ENCODE measurements at places on chromosomes 12 and 14.

DNA sequence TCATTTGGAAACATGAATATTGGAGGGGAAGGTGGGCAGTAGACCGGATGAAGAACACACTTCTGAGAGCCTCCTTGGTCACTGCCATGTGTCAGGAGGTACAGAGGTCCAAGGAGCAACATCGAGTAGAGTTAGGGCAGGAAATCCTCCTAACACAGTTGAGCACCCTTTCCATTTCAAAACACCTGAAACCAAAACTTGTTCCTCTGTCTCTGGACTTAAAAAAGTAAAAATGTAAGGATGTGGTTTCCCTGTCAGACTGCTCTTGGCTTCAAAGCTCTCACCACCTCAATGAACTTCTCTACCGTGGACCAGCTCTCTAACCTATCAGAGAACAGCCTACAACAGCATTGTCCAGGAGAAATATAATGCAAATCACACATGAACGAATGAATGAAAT is 573.9 kb downstream of the NOVA1 start:
- DNase-seq: no peak

- DNase-seq: no peak
These were observed 1.8 kb upstream of the TUBA1B start for GRCh38 chr12:49133014-49133413.

DNA sequence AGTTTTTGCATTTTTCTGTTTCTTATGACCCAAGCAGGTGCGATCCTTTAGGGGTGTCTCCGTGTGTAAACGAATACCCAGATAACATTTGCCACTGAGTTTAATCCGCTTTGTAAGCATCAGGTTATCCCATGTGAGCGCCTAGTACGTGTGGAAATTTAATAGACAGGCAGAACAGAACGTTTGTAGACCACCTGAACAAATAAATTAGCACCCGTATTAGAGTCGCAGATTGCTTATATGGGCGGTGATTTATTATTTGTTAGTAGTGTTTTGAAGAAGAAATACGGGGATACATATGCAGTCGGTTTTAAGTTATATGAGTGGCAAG is 325 bp downstream of the C12orf60 start:
- no peak for DNase-seq

DNA sequence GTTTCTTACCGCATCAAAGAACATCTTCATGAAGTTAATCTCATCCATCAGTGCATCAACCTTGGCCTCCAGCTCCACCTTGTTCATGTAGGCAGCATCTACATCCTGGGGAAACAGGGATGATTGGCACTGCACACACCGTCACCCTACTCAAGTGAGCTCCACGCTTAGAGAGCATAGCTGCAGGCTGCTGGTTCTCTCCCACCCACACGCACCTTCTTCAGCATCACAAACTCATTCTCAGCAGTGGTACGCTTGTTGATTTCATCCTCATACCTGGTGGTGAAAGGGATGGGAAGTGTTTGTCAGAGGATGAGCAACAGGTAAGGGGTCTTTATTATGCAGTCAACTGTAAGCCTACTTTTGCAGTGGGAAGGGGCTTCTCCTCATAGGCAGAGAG is 2.3 kb downstream of the KRT5 start:
- no peak for DNase-seq

DNA sequence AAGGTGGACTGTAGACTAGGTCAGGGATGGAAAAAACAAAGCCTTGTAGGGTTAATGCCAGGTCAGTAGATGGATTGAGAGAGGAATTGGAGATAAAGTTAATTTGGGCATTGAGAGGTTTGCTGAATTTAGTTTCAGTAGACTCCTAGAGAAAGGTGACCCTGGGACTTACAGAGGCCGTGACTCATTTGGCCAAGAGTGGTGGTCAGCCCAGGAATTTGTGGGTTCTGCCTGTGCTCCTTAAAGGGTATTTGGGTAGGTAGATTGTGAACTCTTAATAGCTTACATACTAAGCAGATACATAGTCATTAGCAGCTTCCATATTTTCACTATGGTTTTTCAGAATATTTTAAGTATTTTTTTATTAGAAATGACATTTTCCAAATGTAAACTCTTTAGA is 21.8 kb downstream of the PLEKHA5 start:
- no peak for DNase-seq

DNA sequence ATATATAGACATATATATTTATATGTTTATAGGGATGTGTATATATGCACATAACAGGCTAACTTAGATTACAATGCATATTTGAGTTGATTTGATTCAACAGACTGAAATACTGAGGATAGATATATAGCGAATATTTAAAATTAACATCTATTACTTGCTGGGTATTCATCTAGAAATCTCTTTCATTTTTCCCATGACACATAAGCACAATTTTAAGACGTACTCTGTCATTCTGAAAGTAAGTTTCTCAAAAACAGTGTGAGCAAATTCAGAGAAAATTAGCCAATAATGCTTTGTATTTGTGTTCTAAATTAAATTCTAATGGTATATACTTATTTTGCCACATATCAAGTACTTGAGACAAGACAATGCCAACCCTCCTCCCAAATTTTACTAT is 907.5 kb upstream of the MDGA2 start:
- DNase-seq: no peak

- DNase-seq: no peak
These were observed 475.4 kb downstream of the NPAS3 start for GRCh38 chr14:33414041-33414440.

- DNase-seq: no peak
These were observed 37.7 kb downstream of the RASAL1 start for GRCh38 chr12:113097716-113098440.

- DNase-seq: no peak
These were observed 97.6 kb downstream of the EFCAB11 start for GRCh38 chr14:89856871-89857345.

- DNase-seq: no peak
These were observed 58.8 kb downstream of the TMEM30B start for GRCh38 chr14:61222388-61222787.

- no peak for DNase-seq
These were observed 1.2 kb upstream of the TNFAIP2 start for GRCh38 chr14:103121846-103122584.

DNA sequence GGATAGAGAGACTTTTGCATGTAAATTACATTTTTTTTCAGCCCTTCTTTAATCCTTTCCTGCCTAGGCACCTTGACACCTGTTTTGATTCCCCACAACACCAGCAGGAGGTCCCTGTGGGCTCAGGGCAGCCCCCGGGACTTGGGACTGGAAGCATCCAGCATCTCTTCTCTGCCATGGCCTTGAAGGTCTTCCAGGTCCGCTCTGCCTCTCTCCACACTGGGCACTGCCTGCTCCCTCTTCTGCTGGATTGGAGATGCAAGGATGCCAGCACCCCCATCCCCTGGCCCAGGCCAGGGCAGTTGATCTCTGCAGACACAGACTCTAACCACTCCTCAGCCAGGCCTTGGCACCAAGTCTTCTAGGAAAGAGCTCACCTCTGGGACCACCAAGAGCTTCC is 134.5 kb upstream of the C14orf180 start:
- DNase-seq: no peak

DNA sequence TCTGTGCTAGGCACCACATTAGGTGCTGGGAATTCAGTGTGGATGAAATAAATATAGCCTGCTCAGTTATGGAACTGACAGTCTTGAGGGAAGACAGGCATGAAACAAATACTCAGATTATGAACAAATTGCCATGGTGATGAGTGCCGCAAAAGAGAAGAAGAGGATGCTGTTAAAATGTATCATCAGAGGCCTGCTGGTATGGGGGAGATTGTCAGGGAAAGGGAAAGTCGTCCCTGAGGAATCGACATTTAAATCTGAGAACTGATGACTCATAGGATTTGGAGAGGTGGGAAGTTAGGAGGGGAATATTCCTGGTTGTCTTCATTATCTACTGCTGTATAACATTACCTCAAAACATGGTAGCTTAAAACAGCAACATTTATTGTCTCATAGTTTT is 42.0 kb downstream of the PPP1R36 start:
- DNase-seq: no peak
